Skeletal muscle tissue (tissue), 5 donors: ENCODE measurements at places on chromosomes 5 and 9. TPM values are rescaled to one million over a fixed set of nuclear protein-coding genes. Genes with fewer than 3 reads are reported as not detected.

PRR16 gene
- total RNA-seq = 4.7 TPM

SMIM33 gene
- not detected for total RNA-seq

SPINK6 gene
- not detected for total RNA-seq

THBS4 gene
- total RNA-seq = 135 TPM

IL17B gene
- 247 TPM for total RNA-seq

KCNV2 gene
- total RNA-seq = not detected

PCSK1 gene
- total RNA-seq = not detected

SMC2 gene
- 11.5 TPM for total RNA-seq

IFNA7 gene
- not detected for total RNA-seq

FNBP1 gene
- 21.9 TPM for total RNA-seq

PCDHGB4 gene
- total RNA-seq = 4.7 TPM

GAS1 gene
- 113 TPM for total RNA-seq

ADGRD2 gene
- total RNA-seq = not detected

CCDC171 gene
- 5.7 TPM for total RNA-seq

SLCO6A1 gene
- total RNA-seq = 0.52 TPM

TERT gene
- total RNA-seq = not detected

HAPLN1 gene
- total RNA-seq = 1.6 TPM

GZMA gene
- 0.52 TPM for total RNA-seq

RASGEF1C gene
- 5.7 TPM for total RNA-seq

TENT4A gene
- total RNA-seq = 15.1 TPM

IFNA21 gene
- total RNA-seq = not detected

LCN9 gene
- total RNA-seq = not detected

NUDT2 gene
- total RNA-seq = 32.9 TPM

ECSCR gene
- 17.2 TPM for total RNA-seq

C6 gene
- not detected for total RNA-seq

FOXD4L6 gene
- not detected for total RNA-seq

ENTPD2 gene
- total RNA-seq = 5.2 TPM

SPATA31A3 gene
- total RNA-seq = not detected

HAND1 gene
- total RNA-seq = not detected

APBA1 gene
- total RNA-seq = 2.6 TPM

ENC1 gene
- 35.5 TPM for total RNA-seq

IL5 gene
- total RNA-seq = not detected

HTR1A gene
- not detected for total RNA-seq

BSPRY gene
- 1.0 TPM for total RNA-seq

CCDC152 gene
- total RNA-seq = 1.6 TPM

ADAMTSL2 gene
- 4.7 TPM for total RNA-seq

SELENOP gene
- total RNA-seq = 179 TPM

ACOT12 gene
- total RNA-seq = 0.52 TPM

SLC36A3 gene
- total RNA-seq = not detected
